Activated naive CD4-positive, alpha-beta T cell treated with anti-CD3 and anti-CD28 coated beads for 36 hours (primary cell): ENCODE measurements at places on chromosomes 6 and 20. TPM values are rescaled to one million over a fixed set of nuclear protein-coding genes. Genes with fewer than 3 reads are reported as not detected.

The MUC22 gene
- total RNA-seq, result not detected

The ADGRF1 gene
- not detected for total RNA-seq

DNA sequence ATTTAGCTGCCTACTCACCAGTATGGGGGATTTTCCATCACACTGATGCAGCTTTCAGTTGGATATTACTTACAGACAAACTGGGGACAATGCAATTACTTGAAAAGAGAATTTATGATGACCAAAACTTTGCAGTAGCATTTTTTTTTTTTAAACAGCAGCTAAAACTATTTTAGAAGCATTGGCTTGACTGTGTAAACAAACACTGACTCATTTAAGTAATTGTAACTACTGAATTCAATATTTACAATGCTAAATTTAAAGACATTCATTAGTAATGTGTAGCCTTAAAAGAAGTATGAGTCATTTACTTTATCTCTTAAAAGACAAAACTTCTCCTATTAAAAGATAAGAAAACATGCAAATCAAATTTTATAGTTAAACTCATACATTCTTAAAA is 295.9 kb upstream of the FERMT1 start:
- no peak for DNase-seq

GRCh38 chr6:137973201-137973600 is 106.1 kb downstream of the TNFAIP3 start:
- DNase-seq, result no peak

GRCh38 chr20:57683287-57683686 is 26.5 kb downstream of the PMEPA1 start:
- DNase-seq, result no peak

GRCh38 chr20:30281584-30282197 is 975.8 kb upstream of the DEFB115 start:
- DNase-seq, result no peak

GRCh38 chr6:118589649-118590365 is 41.7 kb downstream of the PLN start:
- no peak for DNase-seq

DNA sequence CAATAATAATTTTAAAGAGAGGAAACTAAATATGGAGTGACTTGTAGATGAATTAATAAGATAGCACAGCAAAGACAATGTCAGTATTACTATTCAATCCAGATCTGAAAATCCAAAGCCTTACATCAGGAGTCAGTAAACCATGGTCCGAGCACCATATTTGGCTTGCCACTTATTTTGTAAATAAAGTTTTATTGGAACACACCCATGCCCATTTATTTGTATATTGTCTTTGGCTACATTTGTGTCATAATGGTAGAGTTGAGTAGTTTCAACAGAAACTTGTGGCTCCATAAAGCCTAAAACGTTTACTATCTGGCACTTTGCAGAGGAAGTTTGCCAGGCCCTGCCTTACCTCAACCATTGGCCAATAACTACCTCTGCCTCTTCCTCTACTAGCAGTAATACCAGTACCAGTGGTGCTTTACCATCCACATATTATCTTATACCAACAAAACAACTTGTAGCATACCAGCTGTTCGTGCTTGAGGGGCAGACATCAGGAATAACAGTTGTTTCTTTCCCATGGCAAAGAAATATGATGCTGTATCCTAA is 51.8 kb upstream of the SYNJ2 start:
- no peak for DNase-seq
